ENCODE measurements at places on chromosomes 5 and 9.

DNA sequence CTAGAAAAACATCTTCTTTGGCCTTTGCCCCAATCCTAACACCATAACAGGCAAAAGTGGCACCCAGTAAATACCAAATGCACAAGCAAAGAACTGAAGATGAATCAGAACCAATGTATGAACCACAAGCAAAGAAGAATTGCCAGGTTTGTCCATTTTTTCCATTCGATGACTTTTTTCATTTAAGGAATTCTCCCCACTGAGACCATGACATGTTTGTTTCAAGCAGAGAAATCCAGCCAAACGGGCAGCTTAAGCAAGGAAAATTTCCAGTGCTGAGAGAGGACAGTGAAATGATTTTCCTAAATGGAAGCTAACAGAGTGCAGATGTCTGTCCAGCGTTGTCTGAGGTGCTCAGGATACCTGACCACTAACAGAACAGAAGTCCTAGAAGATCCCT, 203.7 kb downstream of the ADAMTS12 start:
- no peak for DNase-seq

DNA sequence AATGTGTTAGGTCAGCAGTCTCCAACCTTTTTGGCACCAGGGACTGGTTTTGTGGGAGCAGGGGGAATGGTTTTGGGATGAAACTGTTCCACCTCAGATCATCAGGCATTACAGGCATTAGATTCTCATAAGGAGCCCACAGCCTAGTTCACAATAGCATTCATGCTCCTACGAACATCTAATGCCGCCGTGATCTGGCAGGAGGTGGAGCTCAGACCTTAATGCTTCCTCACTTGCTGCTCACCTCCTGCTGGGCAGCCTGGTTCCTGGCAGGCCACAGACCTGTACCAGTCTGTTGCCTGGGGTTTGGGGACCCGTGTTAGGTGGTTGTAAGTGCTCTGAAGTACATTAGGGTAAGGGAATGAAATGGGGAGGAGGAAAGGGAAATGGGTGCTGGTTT, 9.7 kb upstream of the CTNNA1 start:
- no peak for DNase-seq

GRCh38 chr9:86975036-86975435, 27.7 kb upstream of the GAS1 start:
- DNase-seq: no peak

- no peak for DNase-seq
Observed at GRCh38 chr5:94575196-94575595, 43.2 kb downstream of the KIAA0825 start.

- DNase-seq: no peak
Observed at GRCh38 chr5:39199335-39199734, 20.0 kb downstream of the FYB1 start.

GRCh38 chr5:123207081-123207537, 118.1 kb downstream of the PRDM6 start:
- no peak for DNase-seq

- DNase-seq: no peak
Observed at GRCh38 chr9:122814545-122814944, 13.8 kb downstream of the PDCL start.

DNA sequence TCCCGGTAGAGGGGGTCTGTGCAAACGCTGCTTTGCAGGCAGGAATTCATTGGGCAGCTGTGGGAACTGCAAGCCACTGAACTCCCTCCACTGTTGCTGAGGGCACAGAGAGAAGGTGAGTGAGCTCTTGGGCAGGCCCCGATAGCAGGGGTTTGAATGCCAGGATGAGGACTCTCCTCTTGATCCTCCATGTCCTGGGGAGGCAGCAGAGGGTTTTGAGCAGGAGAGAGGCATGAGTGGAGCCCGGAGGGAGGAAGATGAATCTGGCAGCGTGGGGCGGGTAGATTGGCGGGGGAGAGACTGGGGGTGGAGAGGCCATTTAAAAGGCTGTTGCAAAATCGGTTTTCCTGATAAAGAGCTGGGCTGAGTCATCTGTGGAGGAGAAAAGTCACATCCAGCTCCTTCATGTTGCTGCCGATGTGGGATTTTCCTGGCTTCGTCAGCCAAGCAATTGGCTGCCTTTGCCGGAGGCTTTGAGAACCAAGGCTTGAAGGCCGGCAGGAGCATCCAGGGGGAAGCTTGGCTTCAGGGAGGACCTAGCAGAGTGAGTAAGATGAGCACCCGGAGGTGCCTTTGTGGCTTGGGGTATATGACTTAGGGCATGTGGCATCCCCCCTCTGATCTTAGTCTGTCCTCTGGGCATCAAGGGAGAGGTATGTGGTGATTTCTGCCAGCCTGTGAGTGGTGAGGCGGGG, at the start of gene SYNPO:
Gene SYNPO, plus strand, starts transcription at position 350 of the 695 bp plus-strand sequence. CDS start 7,616 bp downstream, outside the sequence.
- DNase-seq: no peak

All from NCI-H1048 (cell line).